ENCODE measurements at places on chromosomes 3 and 15.

- no peak for DNase-seq
Observed at GRCh38 chr15:62492900-62493299, 327.8 kb upstream of the C2CD4B start.

- DNase-seq = no peak
Observed at GRCh38 chr15:58451826-58452225, 20.0 kb downstream of the LIPC start.

DNA sequence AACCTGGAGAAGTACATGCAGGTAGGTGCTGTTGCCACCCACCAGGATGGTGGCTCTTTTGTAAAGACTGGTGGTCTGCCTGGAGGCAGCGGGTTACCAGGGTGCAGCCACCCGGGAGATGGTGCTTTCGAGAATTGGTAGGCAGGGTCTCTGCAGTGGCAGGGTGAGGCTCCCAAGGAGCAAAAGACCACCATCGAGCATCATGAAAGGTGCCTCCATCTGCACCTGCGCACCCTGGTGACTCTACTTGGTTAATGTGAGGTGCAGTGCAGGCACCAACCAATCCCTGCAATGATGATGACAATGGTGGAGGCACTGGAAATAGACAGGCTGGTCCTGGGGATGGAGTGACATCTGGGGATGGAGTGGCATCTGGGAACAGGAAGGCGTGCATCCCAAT lies 236.7 kb downstream of the ADAMTS17 start:
- DNase-seq = no peak

DNA sequence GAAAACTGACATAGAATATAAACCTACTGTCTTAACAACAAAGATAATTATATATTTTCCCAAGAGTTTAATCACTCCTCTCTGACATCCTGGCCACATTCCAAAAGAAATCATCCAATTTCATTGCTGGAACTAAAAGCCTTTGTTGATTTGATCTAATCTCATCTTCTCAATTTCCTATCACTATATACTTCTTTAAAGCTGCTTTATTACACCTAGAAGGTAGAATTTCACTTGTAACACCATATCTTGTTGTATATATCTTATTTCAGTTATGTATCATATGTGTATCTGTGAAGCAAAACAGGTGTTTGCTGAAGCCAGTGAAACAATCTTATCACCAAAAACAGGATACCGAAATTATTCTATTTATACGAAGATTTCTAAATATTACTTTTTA lies 740.2 kb downstream of the ROBO1 start:
- DNase-seq = no peak

GRCh38 chr15:67080118-67080899 lies 14.9 kb downstream of the SMAD3 start:
- DNase-seq = no peak

DNA sequence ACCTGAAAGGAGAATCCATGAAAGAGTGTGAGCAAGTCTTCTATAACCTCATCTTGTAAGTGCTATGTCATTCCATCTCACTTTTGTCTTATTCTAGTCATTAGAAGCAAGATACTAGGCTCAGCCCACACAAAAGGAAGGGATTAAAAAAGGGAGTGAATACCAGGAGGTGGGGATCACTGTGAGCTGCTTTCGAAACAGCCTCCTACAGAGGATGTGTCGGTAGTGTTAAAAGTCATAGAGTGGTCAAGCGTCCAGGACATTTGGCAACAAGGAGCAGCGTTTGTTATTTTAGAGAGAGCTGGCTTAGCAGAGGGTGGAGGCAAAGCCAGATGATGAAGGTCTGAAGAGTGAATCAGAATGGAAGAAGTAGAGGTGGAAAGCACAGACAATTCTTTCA lies 11.7 kb upstream of the ZNF148 start:
- DNase-seq = no peak

GRCh38 chr15:44593042-44593736 lies 56.2 kb downstream of the EIF3J start:
- DNase-seq = peak; percentile 35

- DNase-seq = no peak
Observed at GRCh38 chr15:42315521-42315920, 42.3 kb upstream of the TMEM87A start.

GRCh38 chr3:105829871-105830622 lies 38.8 kb downstream of the CBLB start:
- DNase-seq = no peak

GRCh38 chr3:22937536-22937935 lies 265.6 kb upstream of the UBE2E2 start:
- DNase-seq = no peak

- no peak for DNase-seq
Observed at GRCh38 chr15:94691169-94691568, 459.8 kb downstream of the MCTP2 start.

GRCh38 chr3:15825016-15825415 lies 27.2 kb upstream of the ANKRD28 start:
- no peak for DNase-seq

DNA sequence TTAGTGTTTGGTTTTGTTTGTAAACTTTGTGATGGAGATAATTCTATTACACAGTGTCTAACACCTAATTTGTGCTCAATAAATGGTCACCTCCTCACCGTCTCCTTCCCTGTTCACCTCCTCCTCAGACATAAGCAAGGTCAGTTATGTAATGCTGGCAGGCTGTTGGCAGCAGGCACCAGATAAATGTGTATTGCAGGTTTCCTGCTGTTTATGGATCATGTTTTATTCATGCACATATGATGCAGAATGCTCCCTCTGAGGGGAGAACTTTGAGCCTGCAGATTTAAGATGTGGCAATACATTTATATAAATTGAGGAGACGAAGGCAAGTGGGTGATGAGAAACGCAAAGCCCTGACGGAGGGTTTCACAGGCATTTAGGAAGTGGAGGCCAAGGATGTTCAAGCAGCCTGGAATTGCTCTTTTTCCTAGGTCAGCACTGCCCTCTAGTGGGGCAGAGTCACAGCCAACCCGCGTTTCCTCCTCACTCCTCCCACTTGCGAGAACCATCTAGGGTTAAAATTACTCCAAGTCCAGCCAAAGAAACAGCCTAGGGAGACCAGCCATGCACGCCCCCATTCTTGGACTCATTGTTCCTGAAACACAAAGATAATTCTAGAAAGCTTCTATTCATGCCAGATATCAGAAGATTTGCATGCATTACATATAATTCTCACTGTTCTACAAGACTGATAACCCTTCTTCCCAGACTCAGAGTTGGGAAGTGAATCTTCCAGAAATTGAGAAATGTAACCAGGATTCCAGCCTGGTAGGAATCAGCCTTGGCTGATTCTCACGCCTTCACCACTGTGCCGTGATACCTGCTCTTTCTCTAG lies 228.7 kb downstream of the SLCO3A1 start:
- DNase-seq = peak; percentile 60

- no peak for DNase-seq
Observed at GRCh38 chr3:120450600-120451271, at the start of gene FSTL1. FSTL1 (minus strand) TSS chr3:120450992; CDS start chr3:120450746, 246 bp downstream.

GRCh38 chr15:60507596-60508424 lies 28.9 kb upstream of the ICE2 start:
- peak; percentile 7 for DNase-seq

DNA sequence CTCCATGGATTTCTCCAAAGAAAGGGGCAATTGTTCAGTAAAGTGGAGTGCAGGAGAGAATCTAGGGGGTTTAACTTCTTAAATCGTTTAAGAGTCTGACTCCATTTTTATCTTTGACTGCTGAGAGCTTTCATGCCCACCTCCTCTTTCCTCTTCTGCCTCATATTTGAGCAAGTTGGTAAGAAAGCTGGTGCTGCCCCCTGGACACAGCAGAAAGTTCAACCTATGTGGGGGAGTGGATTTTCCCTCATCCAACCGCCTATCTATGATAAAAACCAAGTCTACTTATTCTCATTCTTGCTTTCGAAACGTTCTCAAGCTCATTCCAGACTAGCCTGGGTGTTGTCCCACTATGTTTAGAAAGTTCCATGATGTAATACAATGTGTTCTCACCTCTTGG lies 26.0 kb downstream of the HHLA2 start:
- no peak for DNase-seq

- no peak for DNase-seq
Observed at GRCh38 chr3:156211583-156211982, 91.2 kb downstream of the KCNAB1 start.

- DNase-seq = no peak
Observed at GRCh38 chr3:139527265-139527664, 12.3 kb downstream of the RBP1 start.

GRCh38 chr3:56424336-56424735 lies 43.9 kb downstream of the ERC2 start:
- DNase-seq = no peak

- DNase-seq = no peak
Observed at GRCh38 chr15:90691982-90692773, 25.0 kb upstream of the BLM start.

- no peak for DNase-seq
Observed at GRCh38 chr3:196643201-196643749, 3.8 kb downstream of the NRROS start.

DNA sequence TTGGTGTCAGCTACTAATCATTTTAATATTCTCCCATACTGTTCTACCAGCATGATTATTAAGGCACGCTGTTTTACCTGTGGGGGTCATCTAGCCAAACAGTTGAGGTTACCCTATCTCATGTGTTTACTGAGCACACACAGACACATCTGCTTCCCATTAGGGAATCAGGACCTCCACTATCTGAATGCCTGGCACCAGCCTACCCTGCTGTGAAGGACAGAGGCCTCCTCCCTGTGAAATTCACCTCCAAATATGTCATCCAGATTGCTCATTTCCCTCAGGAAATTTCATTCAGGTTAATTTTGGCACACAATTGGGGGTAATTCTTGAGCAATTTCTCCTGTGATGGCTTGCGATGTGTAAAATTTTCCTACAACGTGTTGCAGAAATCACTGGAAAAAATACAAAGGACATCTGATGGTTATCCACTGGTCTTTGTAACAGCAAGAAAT lies 155.6 kb upstream of the NR2E3 start:
- no peak for DNase-seq

GRCh38 chr3:14537590-14538450 lies 2.3 kb downstream of the GRIP2 start:
- DNase-seq = no peak

- no peak for DNase-seq
Observed at GRCh38 chr3:132268956-132269355, 48.3 kb upstream of the ACP3 start.

GRCh38 chr3:50341537-50341936 lies 901 bp upstream of the RASSF1 start:
- no peak for DNase-seq

DNA sequence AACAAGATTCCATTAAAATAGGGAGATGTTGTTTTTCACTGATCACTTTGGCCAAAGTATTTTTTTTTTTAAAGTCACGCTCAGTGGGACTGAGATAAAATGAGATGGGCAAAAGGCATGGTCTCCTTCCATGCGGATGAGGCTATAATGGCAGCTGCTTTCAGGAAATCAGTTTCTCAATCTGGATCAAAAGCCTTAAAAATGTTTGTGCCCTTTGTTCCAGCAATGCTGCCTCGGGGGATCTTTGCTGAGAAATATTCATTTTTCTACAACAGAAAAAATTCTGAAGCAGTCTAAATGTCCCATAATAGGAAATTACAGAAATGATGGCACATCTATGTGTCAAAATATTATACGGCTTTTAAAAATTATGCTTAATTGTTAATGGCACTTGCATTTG lies 97.2 kb downstream of the SMAD6 start:
- DNase-seq = no peak

- DNase-seq = no peak
Observed at GRCh38 chr3:117557464-117558090, 848.0 kb downstream of the TUSC7 start.

GRCh38 chr15:65110676-65111292 lies 4.2 kb downstream of the UBAP1L start:
- DNase-seq = no peak

DNA sequence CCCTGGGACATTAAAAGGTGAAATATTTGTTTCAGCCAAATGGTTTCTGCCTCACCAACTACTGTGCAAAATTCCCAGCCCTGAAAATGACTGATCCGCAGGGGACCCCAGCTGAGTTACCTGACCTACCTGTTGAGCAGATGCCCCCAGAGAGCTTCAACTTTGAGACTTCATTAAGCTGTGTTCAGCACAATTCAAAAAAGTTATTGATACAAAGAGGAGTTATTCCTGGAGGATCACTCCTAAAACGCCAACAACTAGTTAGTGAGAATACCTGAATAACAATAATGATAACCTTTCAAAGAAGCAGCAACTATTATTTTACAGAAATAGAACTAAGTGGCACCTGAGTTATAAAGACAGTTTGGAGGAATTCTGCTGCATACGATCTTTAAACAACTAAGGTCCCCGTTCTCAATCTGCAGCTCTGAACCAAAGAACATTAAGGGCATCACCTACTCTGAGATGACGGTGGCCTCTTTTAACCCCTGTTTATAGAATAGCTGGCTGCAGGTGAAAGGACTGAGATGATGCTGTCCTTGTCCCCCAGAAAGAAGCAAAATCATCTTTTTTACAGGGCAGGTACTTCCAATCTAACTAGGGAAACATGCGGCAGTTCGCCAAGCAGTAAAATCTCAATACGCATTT lies 659 bp downstream of the GADL1 start:
- no peak for DNase-seq

DNA sequence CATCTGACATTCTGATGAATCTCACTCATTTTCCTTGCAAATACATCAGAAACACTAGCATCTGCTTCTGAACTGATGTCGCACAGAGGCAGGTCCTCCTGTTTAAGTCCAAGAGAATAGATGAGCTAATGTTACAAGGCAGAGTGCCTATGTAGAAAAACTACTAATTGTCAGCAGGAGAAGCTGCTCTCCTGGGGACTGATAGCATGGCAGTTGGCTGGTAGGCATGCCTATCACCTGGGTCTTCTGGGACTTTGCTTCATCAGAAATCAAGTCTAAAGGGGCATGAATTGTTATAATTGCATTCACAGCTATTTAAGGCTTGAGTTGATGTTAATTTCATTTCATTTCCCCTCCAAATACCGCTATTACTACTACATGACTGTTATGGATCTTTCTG lies 457.2 kb downstream of the RAP2B start:
- DNase-seq = no peak

- no peak for DNase-seq
Observed at GRCh38 chr3:16788440-16789056, 96.2 kb upstream of the PLCL2 start.

DNA sequence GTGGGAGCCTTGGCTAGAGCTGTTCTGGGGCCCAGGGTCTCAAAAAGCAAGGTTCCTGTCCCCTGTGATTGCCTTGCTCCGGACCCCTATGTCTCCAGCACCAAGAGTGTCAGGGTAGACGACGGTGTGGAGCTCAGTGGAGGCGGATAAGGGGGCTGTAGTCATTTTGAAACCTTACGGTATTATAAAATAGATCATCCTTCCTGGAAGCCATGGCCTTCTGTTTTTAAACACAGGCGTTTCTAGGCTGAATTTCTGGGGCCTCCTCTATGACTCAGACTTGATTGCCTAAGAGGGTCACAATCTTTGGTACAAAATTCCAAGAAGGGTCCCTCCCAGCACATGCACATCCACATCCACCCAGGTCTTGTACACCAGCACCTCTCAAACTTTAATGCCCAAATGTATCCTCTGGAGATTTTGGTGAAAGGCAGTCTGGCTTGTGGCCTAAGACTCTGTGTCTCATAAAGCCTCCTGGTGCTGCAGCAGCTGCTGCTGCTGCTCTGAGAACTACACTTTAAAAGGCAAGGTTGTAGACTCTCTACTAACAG lies 70.5 kb upstream of the XCR1 start:
- no peak for DNase-seq

- DNase-seq = no peak
Observed at GRCh38 chr3:30156586-30157498, 449.6 kb upstream of the TGFBR2 start.

GRCh38 chr15:38642689-38643270 lies 78.2 kb upstream of the RASGRP1 start:
- no peak for DNase-seq

GRCh38 chr3:159629329-159630084 lies 359.1 kb upstream of the IL12A start:
- no peak for DNase-seq

- no peak for DNase-seq
Observed at GRCh38 chr15:61921093-61921492, 139.2 kb downstream of the VPS13C start.
